ENCODE measurements at places on chromosomes 12 and 14.

GRCh38 chr12:108850854-108851573, 6.4 kb downstream of the SSH1 start:
- DNase-seq: no peak

DNA sequence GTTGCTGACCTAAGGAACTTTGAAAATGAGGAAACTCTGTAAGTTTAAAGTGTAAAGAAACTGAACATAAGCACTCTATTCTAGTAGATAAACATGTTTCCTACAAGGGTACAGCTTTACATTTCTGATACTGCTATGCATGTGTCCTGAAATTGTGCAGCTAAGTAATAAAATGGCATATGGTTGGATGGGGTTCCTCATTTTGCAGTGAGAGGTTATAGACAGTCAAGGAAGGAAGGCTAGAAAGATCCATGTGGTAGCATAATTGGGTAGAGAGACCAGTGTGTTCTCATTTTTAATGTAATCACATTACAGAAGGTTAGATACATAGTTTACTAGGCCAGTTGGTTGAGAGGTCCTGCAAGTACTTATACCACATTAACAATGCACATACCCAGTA, 477.0 kb downstream of the TMEM121 start:
- no peak for DNase-seq

DNA sequence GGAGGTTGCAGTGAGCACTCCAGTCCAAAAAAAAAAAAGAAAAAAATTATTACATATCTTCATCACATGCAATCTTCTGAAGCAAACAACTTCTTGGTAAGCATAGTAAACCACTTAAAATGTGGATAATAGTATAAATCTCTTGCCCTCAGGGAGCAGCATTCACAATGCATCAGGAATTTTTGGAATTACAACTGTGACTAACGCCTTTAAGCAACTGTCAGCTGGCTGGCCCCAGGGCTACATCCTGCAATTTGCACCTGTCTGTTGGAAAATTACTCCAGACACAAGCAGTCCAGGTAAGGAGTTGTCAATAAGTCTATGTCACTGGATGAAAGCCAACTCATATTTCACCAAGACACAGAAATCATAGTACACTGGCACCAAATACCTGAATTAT, 5.5 kb upstream of the SLC7A7 start:
- DNase-seq: no peak

- DNase-seq: no peak
Measured at GRCh38 chr12:115864396-115864795, 413.1 kb downstream of the MED13L start.

DNA sequence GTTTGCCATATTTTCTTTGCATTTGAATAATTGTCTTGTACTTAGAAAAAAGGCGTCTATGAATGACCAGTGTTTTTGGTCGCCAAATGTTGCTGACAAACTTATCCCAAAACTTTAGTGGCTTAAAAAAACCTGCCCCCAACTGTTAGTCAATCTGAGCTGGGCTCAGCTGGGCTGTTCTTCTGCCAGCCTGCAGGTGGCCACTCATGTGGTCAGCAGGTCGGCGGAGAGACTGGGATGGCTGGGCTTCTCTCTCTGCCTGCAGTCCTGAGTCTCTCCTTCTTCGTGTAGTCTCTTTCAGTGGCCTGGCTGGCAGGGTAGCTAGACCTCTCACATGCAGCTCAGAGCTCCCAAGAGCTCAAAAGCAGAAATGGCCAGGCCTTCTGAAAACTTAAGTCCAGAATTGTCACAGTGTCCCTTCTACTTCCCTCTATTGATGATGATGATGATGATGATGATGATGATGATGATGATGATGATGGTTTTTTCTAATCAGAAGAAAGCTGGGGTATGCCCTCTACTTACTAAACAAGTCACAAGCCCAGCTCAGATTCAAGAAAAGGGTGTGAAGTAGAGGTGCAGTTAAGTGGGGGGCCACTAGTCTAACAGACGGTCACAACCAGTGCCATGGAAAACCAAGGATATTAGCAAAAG, 87.9 kb downstream of the PTPN11 start:
- no peak for DNase-seq

DNA sequence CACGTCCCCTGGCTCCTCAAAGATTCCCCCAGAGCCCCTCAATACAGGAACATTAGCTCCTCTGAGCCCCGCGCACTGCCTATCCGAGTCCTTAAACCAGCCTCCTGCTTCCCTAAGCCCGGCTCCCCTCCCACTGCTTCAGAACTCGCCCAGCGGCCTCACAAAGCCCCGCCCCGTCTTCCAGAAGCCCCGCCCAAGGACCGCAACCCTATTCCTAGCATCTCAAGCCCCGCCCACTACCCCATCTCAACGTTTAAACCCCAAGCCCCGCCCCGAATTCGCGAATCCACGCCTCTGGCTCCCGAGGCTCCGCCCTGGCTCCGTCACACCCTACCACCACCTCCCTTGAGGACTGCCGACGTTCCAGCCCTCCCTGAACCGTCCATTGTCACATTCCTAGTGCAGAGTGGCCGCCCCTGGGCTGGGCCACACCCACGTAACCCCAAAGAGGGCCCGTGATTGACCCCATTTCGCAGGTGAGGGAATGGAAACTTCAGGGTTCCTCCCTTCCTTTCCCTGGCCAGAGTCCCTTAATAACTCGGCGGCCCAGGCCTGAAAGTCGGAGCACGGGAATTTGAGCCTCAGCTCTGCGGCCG, 646 bp upstream of the CORO1C start:
- peak; percentile 97 for DNase-seq

DNA sequence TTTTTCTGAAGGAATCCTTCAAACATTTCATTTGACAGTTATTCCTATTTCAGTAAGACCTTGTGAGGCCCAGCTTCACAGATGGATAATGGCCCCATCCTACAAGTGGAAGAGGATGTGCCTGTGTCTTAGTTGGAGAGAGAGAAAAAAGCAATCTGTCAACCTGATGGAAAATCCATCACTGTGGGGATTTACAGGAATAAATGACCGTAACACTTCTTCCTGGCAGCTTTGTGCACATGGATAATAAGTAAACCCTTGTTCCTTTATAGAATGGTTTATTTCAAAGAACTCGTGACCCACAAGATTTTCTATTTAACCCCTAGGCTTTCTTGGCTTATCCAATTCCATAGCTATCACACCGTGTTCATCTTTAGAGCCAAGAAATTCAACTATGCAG, 121.4 kb upstream of the PCED1B start:
- no peak for DNase-seq

DNA sequence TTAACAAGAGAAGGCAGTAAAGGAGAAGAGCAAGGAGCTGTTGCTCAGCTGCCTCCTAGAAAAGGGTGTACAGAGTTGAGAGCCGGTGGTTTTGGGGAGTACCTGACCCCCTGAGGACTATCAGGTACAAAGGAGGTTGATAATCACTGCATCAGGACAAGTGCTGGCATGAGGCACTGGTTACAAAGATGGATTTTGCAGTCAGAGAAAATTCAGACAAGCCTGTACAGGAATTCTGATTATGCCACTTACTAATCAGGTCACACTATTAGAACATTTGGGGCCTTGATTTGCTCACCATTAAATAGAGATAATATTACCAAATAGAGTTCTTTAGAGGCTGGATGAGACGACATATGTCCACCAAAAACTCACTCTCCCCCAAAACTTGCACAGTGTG, 450.9 kb upstream of the TMPO start:
- no peak for DNase-seq

GRCh38 chr14:26281280-26281998, 316.4 kb downstream of the NOVA1 start:
- no peak for DNase-seq

DNA sequence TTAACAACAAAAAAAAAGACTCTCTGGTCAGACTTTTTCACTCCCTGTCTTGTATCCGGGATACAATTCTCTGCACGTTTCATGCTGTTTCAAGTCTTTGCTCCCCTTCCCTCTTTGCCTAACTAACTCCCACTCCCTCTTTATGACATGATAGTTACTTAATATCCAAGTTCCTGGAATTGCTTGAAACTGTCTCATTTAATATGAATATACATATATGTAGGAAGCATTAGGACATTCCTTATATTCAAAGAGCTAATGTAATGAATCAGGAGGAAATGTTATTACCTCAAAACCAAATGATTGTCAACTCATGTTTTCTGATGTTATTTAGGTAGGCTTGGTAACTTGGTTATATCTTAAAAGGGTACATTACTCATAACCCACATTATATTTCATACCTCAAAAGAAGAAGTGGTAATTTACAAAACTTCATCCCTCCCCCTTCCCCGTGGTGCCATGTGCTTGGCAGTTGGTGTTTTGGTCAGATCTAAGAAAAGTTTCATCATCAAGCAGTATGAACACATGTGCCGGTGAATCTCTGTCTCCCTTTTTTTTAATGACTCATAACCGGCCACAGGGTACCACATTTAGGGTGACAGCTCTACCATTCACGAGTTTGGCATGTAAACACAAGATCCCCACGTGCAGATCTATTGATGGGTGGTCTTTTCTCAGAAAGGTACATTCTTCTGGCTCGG, 56.5 kb downstream of the HCAR2 start:
- peak; percentile 87 for DNase-seq

DNA sequence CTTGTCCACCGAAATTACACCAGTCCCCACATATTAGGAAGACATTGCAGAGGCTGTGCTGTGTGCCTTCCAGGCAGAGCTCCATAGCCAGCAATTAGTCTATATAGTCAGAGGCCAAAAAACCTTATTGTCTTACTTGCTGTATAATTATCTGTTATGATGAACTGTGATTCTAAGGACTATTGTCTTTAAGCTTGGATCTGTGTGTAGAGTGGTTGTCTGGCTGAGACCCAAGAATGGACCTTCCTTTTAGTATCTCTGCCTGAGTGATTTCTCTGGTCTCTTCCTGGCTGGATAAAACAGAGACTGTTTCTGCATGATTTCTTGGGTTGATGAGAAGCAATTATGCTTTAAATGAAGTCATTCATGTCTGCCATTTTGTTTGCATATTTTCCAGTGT, 465.3 kb downstream of the PRKD1 start:
- no peak for DNase-seq

- DNase-seq: no peak
Measured at GRCh38 chr12:89892436-89892835, 183.8 kb upstream of the ATP2B1 start.

DNA sequence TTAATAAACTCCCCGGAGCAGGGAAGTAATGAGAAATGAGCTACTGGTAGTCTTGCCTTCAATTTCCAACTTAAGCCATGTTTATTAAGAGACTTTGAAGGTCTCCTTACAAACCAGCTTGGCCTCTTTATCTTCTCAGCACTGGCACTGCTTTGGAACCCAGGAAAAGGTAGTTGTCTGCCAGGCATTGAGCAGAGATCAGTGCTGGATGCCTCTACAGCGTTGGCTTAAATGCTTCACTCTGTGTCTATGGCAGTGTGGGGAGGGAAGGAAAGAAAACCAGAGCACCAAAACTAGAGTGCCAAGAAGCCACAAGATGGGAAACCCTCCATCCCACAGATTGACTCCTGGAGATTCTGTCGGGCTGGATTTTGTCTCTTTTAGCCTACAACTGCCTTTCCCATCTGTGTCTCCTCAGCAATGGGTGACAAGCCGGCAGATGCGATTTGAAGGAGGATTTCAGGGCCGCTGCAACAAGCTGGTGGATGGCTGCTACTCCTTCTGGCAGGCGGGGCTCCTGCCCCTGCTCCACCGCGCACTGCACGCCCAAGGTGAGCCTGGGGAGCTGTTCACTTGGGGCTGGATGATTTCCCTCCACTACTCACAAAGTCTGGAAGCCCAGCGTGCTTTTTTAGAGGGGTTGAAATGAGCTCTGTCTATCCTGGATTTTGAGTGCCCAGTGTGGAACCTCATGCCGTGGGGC, 57.3 kb downstream of the FNTB start:
- no peak for DNase-seq

DNA sequence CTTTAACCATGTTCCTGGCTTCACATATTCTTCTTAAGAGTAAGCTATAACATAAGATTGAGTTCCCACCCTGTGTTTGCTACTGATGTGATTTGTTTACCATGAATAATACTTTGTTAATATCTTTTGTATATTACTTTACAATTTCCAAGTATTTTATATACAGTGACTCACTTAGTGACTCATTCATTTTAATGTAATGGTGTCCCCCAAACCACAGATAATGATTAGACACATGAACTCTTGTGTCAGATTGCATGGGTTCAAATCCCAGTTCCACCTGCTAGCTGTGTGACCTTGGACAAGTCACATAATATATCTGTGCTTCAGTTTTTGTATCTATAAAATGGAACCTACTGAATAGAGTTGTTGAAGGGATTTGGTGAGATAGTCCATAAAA, 76.1 kb downstream of the MYF5 start:
- no peak for DNase-seq
